ENCODE measurements at places on chromosomes 4 and X.

- DNase-seq: no peak
These were observed 373.6 kb upstream of the MAGEB2 start for GRCh38 chrX:29841750-29842149.

- DNase-seq: no peak
These were observed 13.3 kb upstream of the UBA6 start for GRCh38 chr4:67714248-67714583.

GRCh38 chr4:79184476-79184875 lies 141.4 kb downstream of the NAA11 start:
- no peak for DNase-seq

DNA sequence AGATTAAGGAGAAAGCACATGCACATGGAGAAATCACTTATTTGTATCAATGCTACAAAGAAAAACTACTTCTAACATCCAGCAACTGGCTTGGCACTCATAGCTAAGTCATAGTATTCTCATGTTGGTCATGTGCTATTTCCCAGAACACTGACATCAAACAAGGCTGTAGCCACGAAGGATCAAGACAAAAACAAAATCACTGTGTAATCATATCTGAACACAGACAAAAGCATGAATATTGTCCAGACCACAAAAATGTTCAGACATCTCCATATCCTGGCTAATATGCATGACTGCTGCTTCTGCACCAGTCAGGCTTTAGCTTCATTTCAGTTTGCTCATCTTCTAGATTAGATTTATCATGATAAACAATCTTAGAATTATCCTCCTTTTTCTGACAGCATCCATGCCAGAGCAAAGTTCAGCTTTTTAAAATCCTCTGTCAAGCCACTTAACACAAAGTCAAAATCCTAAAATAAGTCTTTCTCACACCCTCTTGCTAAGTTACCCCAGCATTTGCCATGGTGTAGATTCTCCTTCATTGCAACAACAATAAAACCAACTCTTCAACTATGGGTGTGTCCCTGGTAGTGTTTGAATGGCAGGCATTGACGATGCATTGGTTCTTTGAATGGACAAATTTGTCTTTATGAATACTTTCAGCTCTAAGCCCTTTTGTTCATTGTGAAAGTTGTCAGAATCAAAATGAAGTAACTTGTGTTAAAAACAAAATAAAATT lies 39.1 kb upstream of the NPFFR2 start:
- no peak for DNase-seq

GRCh38 chr4:71095545-71095944 lies 102.1 kb downstream of the DCK start:
- no peak for DNase-seq

- DNase-seq: no peak
These were observed 204.6 kb downstream of the PDGFRA start for GRCh38 chr4:54433686-54434085.

DNA sequence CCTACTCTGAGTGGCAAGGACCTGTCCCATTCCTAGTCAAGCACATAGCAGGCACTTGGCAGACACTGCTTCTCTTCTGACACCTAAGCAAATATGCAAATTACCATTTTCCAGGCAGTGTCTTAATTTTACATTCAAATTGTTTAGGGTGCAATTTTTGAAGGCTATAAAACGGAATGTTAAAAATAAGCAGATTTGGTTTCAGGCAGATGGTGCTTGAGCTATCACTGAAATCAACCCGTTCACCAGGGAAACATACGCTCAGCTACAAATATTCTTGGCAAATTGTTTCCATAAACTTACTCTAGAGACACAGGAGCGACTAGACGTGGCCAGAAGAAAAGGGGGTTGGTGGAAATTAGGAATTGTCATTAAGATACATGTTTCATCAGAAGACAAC lies 45.7 kb downstream of the BEND2 start:
- no peak for DNase-seq

- DNase-seq: no peak
These were observed 99.2 kb upstream of the TENM3 start for GRCh38 chr4:182143822-182144625.

GRCh38 chr4:158826057-158826456 lies 57.2 kb downstream of the FNIP2 start:
- DNase-seq: no peak

DNA sequence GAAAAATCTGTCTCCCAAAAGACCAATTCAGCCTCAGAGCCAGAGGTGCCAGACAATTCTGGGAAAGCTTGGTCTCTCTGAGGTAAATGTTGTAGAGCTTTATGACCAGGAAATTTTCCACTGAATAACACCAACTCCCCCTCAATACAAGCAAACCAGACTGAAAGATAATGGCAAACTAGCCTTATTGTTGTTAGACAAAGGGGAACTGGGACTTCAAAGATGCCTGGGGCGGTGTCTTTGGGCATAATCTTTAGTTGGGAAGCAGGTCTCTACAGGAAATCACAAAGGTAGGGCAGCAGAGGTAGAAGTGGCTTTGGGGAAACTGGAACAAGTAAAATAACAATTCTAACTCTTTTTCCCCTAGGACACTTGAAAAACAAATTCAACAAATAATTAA lies 12.0 kb downstream of the COL4A6 start:
- no peak for DNase-seq

GRCh38 chrX:133645256-133645655 lies 230.0 kb upstream of the GPC4 start:
- DNase-seq: no peak

DNA sequence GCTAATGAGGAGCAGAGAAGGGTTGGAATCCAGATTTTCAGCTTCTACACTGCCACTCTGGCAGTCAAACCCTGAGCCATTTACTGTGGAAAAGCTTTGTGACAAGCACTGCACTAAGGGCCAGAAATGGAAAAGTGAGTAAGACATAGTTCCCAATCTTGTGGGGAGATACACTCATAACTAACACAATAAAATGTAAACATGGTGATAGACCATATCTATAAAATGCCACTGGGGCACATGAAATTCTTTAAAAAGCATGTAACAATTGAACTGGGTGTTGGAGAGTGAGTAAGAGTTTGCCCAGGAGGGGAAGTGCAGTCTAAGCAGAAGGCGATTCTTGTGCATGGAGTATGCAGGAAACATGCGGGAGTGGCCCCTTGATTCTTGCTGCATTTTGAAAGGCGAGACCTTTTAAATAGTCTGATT lies 32.0 kb upstream of the ANXA5 start:
- DNase-seq: no peak

DNA sequence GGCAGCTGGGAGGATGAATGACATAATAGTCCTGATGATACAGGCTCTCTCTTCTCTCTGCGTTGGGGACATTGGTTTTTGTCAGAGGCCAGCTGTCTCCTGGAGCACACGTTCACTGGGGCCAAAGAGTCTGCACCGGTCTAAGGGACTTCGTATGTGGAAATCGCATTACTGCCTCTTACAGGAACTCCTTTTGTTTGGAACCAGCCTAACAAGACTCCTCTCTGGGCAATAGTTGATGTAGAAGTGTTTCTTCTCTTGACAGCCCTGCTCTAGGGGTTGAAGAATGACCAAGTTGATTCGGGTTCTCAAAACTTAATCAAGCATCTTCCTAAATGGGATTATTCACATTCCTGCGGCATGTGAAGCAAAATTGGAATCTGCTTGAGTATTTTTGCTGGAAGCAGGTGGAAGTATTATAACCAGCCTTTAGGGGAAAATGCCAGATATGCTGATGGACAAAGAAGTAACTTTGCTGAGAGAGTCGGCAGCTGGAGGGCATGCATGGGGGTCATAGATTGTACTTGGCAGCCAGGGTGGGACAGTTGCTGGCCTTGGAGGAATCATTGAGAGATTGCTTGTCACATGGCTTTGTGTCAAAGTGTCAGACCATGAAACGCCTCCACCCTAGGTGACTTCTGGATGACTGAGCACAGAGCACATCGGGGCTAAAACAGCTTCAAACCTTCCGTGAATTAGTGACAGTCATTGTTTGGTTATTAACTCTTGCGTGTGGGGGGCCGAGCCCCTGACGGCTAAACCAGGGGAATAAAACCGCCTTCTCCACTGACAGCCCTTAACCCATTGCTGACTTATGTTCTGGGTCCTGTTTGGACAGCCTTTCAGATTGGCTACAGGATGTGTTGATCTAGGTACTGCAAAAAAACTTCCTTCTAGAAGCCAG lies 34.4 kb upstream of the SLC34A2 start:
- no peak for DNase-seq

- DNase-seq: no peak
These were observed 64.1 kb downstream of the ZNF81 start for GRCh38 chrX:47900833-47901232.

DNA sequence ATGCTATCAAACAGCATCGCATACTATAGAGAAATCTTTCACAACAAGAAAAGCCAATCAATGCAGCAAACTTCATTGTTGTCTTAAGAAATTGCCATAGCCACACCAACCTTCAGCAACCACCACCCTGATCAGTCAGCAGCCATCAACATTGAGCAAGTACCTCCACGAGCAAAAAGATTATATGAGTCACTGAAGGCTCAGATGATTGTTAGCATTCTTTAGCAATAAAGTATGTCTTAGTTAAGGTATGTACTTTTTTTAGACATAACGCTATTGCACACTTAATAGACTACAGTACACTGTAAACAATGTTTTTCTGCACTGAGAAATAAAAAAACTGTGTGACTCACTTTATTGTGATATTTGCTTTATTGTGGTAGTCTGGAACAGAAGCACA lies 37.8 kb upstream of the FUNDC1 start:
- no peak for DNase-seq

DNA sequence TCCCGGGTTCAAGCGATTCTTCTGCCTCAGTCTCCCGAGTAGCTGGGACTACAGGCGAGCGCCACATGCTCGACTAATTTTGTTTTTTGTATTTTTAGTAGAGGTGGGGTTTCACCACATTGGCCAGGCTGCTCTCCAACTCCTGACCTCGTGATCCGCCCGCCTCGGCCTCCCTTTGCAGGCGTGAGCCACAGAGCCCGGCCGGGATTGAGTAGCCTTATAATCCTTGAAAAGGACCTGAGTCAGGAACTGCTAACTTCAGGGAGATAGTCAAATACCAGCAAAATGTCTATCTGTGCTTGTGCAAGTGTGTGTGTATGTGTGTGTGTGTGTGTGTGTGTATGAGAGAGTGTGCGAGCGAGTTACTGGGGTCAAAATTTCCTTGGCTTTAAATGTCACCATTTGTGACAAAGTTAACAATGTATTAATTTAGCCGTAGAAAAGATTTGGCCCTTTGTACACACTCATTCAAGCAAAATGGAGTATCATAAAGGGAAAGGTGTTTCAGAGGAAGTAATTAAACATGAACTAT lies 1.8 kb upstream of the KDM6A start:
- no peak for DNase-seq

- no peak for DNase-seq
These were observed 55.7 kb downstream of the SEPSECS start for GRCh38 chr4:25104591-25104990.
